ENCODE measurements at places on chromosomes 5 and 9.
A peak's percentile ranks its signal among the peaks of the same experiment; 100 is the strongest.

GRCh38 chr5:176934309-176934930, 35.3 kb upstream of the HK3 start:
- DNase-seq, result no peak

DNA sequence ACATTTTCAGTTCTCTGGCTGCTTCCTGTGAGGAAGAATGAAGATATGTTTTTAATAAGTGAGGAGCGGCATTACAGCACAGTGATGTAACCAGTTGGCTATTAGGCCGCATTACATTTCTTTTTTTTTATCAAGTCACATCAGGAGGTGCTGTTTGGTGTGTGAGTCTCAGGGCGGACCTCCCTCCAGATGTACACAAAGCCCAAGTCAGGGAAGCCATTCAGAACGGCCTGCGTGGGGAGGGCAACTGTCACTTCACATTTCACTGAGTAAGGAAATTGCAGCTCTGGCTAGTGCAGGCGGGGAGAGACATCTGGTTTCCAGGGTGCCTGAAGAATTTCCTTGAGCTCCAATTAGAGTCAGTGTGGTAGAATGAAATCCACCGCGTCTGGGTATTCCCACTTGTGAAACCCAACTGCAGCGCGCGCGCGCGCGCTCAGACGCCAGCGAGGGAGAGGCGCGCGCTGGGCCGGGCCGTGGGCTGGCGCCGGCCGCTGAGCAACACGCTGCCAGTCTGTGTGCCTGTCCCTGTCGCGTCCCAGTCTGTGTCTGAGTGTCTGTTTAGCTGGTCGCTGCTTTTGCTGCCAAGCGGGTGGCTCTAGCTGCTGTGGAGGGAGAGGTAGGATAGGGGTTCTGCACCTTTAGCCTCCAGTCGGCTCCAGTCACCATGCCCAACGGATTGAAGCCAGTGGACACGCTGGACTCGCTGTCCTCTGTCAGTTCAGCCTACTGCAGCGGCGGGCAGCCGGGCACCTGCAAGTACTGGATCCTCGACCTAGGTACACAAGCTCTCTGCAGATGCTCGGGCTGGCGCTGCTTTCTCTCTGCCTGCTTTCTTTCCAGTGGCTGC, 140.8 kb upstream of the OTULINL start:
- peak; percentile 98 for DNase-seq

GRCh38 chr5:149913436-149914419, 30.9 kb downstream of the PDE6A start:
- DNase-seq, result no peak

- no peak for DNase-seq
These were observed 38.7 kb upstream of the SH3PXD2B start for GRCh38 chr5:172493002-172493401.

- DNase-seq, result peak; percentile 91
These were observed 102.3 kb downstream of the APBA1 start for GRCh38 chr9:69569738-69570451.

GRCh38 chr9:95197692-95198271, 119.7 kb downstream of the FANCC start:
- peak; percentile 78 for DNase-seq

DNA sequence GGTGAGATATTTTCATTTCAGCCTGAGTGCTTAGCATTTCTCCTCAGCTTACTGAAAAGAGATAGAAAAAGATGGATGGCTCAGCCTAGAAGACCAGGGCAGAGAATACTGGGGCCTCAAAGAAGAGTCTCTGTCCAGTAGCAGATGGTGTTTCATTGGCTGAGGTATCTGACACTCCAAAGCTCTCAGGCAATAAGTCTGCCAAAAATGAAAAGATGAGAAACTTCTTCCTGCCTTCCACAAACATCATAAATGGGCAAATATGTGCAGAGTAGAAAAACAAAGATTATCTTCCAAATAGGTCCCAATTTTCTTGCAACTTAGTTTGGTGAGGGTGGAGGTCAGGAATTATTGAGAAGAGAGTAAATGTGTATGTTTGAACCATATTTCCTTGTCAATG, 87.4 kb upstream of the ICE1 start:
- DNase-seq, result peak; percentile 39

GRCh38 chr9:22175972-22176545, 167.0 kb upstream of the CDKN2B start:
- no peak for DNase-seq

DNA sequence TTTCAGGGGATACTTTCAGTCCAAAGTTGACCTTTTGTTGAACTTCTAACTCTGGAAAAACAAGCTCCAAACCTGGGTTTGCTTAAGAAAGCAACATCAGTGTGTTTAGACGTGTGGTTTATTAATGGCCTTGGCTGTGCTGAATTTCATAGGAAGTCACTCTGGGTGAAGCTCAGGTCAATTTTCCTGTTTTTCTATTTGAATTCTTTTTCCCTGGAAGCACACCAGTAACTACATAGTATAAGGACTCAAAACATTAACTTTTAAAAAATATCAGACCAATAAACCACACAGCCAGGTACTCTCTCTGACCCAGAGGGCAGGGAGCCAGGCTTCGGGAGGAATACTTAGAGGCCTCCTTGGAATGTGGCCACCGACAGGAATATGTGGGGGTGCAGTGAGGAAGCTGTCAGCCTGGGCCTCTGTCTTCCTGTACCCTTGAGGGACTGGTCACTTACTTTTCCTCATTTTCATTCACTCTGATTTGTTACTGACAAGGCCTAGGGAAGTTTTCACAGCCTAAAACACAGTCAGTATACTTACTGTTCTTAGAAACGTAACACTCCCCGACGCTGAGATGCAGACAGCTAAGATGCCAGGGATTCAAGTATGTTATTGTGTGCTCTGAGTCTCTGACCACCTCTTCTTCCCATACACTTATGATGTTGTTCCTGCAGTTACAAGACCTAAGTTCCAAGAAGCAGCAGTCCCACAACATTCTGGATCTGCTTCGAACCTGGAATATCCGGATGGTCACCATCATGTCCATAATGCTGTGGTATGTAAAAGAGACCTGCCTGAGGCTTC, 18.9 kb downstream of the SLC22A5 start:
- DNase-seq, result peak; percentile 65

GRCh38 chr9:110125207-110125751, 82.7 kb downstream of the C9orf152 start:
- DNase-seq, result peak; percentile 79

DNA sequence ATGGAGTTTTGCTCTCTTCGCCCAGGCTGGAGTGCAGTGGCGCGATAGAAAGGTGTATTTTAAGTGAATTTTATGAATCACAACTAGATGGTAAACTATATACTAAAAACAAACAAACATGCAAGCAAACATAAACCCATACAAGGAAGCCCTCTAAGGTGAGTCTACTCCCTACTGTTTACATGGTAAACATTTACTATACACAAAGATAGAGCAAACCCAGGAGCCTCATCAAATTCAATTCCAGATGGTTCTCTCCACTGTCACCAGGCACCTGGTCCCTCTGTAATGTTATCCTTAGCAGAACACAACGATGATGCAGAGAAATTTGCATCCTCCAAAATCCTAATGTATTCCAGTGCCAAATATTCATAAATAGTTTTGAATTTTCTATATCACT, 17.9 kb downstream of the ANKH start:
- DNase-seq, result no peak

GRCh38 chr9:99713838-99714306, 107.8 kb upstream of the NR4A3 start:
- DNase-seq, result no peak

DNA sequence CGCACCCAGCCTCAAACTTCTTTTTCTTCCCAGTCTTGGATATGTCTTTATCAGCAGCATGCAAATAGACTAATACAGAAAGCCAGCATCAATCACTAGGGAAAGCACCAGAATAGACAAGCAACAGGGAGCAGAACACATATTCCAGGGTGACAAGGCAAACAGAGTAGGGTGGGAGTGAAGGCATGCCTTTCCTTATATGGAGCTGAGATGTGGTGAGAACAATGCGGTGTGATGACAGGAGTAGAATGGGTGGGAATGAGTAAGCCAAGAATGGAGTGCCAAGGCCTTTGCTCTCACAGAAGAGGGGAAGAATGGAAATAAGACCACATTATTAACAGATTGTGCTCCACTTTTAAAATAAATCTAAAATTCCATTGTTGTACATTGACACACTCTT, 115.6 kb downstream of the CETN3 start:
- DNase-seq, result peak; percentile 98

DNA sequence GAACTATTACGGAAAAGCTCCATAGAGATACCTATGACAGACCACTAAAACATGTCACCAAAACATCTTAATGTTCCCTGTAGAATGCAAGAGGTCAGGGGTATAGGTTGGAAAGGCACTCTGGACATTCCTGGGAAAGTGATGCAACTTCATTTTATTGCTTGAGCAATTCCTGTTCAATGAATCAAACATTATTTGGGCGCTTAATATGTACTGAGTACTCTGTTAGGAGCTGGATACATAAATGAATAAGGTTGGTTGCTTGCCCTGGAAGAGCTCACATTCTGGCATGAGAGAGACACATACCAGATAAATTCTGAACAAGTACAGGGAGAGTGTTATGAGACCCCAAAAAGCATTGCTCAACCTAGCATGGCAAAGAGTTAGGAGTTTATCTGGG, 408.9 kb upstream of the DMAC1 start:
- DNase-seq, result peak; percentile 77

- DNase-seq, result no peak
These were observed 20.3 kb downstream of the ARPC5L start for GRCh38 chr9:124882231-124882630.

- DNase-seq, result no peak
These were observed 144.3 kb upstream of the PIK3R1 start for GRCh38 chr5:68071282-68071632.

DNA sequence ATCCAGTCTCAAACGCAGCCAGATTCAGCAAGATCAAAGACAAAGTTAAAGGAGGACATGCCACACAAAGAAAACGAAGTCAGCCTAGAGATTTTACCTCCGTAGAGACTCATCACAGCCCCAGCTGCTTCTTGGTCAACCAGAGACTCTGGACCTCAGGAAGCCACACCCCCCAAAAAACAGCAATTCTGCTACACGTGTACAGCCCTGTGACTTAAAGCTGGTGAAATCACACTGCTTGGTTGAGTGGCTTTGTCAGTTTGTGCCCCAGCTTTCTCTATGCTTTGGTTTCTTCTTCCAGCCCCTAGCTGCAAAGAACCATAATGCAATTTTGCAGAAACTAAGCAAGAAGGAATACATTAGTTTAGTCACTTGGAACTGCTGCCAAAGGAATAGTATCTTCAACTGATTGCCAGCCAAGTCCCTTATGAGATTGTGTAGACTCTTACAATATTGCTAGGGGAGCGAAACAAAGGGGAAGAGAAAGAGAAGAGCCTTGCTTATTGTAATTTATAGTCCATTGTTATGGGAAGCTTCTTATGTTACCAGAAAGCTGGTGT, 158.8 kb upstream of the ZNF462 start:
- peak; percentile 31 for DNase-seq

DNA sequence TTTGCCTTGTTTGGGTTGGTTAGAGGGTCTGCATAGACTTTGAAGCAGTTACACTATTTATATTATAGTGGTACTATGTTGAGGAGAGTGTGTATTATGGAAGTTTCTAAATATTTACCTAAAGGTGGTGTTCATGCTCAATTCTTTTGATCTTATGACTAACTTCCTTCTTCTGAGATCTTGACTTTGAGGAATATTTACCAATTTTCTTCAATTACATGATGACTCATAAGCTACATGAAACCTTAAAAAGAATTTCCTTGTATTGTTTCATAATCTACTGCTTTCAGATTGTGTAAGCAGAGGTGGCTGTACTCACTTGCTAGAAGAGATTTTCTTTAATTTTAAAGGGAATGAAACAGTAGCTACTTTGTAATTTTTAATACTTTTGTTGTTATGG, 276.1 kb downstream of the TAF11L14 start:
- DNase-seq, result peak; percentile 6

GRCh38 chr5:122170620-122171019, 41.3 kb downstream of the ZNF474 start:
- no peak for DNase-seq

GRCh38 chr5:36694351-36694750, 87.9 kb downstream of the SLC1A3 start:
- peak; percentile 19 for DNase-seq

GRCh38 chr9:74760031-74760700, 127.6 kb downstream of the TRPM6 start:
- peak; percentile 90 for DNase-seq

GRCh38 chr5:55226027-55226933, 835 bp downstream of the MCIDAS start:
- peak; percentile 43 for DNase-seq

- DNase-seq, result no peak
These were observed 162.0 kb upstream of the SMIM23 start for GRCh38 chr5:171623551-171624097.

DNA sequence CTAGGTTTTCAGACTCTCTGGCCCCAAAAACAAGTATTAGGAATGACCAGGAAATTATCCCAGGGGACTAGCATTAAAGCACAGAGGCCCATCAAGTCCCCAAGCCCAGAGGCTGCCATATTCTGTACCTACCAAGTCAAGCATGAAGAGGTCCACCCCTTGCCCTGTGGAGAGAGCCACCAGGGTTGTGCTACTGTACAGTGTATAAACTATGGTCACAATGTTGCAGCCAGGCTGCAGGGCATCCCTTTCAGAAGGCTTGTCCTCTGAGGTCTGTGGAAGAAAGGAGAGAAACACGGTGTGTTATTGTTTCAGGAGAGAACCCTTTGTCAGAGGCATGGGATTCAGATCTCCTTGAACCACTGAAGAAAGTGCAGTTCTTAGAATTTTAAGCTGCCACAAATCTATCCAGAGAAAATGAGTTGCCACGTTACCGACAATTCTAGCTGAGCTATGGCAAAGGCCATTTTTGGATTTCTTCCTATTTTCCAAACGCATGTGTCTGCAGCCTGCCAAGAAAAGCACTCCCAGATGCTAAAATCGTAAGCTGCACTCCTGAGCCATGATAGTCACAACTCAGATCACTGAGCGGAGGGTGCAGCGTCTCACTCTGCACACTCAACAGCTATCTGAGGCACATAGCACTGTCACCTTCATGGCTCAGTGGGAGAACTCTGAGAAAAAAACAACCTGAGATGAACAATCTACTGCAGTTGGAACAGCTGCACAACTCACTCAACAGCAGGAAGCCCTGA, 45.5 kb upstream of the SPATA31E1 start:
- peak; percentile 19 for DNase-seq

GRCh38 chr9:5988265-5988664, 27.2 kb downstream of the RANBP6 start:
- DNase-seq, result no peak
